ENCODE measurements at places on chromosomes 6 and 20. TPM values are rescaled to one million over a fixed set of nuclear protein-coding genes. Genes with fewer than 3 reads are reported as not detected.

DNA sequence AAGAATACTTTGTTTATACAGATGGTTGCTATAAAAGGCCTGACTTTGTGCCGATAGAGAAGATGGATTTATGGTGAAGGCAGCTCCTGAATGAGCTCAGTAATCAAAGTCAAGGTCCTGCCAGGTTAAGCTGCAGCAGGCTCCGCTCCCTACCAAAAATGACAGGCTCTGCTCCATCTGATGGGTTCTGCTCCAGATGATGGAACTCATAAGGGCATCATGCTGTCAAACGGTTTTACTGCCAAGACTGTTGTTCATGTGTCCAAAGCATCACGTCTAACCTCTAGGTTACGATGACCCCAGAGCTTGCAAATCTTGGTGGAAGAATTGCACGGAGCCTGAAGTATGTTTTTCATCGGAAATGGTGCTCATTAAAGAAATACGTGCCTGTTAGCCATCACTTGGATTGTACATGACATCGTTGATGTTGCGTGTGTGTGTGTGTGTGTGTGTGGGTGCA lies 19.2 kb upstream of the PTGIS start:
- no peak for DNase-seq

CCN6 gene
- total RNA-seq: not detected

DNA sequence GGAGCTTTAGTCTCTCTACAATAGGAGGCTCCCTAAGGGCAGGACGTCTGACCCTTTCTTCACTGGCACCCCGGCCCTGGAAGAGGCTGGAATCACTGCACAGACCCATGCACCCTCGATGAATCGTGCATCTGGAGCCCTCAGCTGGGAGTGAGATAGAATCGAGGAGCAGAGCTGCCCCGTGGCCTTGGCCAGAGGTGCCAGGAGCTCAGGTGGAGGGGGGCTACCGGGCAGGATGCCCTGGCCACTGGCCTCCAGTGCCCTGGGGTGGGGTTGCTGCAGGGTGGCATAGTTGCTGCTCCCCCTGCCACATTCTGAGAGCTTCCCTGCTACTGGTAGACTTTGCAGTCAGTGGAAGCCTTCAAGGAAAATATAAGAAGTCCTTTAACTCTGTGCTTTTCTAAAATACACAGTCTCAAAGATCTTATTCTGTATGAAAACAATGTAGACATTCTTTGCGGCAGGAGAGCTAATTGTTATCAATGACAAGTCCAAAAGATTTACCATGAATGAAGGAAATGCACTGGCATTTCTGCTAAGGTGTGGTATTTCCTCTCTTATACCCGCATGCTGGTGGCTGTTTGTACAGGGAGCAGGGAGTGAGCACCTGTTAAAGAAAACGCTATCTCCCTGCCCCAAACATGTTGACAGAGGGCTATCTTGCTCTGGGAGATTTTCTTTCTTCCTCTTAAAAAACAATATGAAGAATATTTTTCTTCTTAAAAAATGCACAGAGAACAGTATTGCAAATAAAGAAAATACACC lies 122.8 kb downstream of the C6orf118 start:
- no peak for DNase-seq

CTAGE9 gene
- total RNA-seq: not detected

MOCS1 gene
- 8.3 TPM for total RNA-seq

PBOV1 gene
- not detected for total RNA-seq

- DNase-seq: no peak
Observed at GRCh38 chr6:25637211-25637610, 14.8 kb upstream of the SCGN start.

SLC17A1 gene
- not detected for total RNA-seq

MYT1 gene
- total RNA-seq: 0.27 TPM

DNA sequence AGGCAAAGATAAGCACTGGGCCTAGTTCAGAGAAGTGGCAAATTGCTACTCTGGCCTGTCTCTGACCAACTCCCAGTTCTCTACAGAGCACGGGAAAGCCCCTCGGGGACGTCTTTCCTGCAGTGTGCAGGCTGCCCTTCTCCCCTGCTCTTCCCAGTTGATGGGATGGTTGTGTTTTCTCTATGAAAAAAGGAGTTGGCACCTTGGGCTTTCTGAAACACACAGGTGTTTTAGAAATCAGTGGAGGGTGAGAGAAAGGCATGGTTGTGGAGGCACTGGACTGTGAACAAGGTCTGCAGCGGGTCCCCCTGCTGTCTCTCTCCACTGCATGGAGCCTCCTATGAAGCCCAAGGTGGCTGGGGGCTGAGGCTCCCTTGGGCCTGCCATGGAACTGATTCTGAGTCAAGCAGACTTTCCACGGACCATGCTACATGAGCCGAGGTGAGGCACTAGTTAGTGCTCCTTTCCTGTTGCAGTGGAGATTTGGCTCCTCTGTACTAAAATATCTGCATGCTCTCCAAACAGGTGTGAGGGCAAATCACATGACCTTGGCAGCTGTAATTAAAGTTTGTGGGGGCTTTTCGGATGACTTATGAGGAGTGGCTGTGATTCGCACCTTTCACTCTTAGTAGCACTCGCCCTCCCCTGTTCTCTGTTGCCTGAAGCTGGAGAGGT lies 16.3 kb downstream of the GTSF1L start:
- no peak for DNase-seq

DNA sequence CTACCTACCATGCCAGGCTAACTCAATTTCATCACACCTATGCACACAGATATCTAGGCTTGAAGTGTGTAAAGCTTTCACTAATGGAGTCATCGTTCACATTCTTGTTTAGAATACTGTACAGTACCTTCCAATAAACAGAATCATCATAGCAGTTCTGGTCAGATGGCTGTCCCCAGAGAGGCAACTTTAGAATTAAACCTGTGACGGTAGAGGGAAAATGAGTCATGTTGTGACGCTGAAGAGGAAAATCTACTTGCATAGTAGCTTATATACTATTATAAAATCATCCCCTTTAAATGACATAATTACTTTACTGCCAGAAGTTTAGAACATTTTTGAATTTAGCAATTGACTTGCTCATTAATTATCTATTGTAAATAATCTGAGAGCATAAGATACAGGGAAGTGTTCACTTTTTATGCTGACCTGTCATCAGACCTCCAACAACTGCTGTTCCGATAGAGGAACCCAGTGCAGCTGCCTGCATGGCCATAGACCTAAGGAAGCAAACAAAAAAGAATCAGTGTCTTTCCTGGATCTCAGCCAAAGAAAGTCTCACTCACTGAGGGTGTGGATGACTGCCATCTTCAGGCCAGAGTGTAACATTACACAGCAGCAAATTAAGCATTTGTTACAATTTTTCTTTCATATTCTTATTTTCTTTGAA lies 29.8 kb downstream of the RHAG start:
- peak; percentile 91 for DNase-seq

DNA sequence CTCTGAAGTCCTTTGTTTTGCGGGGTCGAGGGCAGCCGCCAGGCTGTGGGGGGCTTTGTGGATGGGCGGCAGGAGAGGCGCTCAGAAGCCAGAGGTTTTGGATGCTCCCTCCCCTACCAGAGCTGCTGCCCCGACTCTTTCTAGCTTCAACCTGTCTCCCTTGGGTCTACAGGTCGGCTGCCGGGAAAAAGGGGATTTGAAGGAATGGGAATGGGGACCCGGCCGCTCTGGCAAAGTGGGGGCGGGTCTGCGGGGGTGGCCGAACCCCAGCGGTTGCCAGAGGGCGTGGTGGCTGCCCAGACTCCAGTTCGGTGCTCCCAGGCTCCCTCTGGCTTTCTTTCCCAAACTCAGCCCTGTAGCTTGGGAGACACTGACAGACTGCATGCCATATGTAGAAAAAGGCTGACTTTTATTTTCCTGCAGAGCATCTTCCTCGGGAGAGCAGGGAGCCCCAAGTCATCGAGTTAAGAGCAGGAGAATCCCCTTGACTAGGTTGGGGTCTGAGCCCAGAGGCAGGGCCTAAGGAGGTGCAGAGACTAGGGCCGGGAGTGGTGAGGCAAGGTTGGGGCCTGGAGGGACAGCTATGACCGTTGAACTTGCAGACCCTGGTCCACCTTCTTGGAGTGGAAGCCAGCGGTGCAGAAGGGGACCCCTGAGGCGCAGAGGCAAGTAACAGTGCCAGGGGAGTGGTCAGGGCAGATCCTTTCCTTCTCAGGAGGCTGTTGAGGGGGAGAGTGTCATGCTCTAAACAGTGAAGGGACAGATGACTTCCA lies 1.4 kb upstream of the PPP1R18 start:
- peak; percentile 57 for DNase-seq

PRDM13 gene
- not detected for total RNA-seq

DEFB116 gene
- not detected for total RNA-seq
